SJCRH30 (cell line): ENCODE measurements at places on chromosomes 3 and 15.

DNA sequence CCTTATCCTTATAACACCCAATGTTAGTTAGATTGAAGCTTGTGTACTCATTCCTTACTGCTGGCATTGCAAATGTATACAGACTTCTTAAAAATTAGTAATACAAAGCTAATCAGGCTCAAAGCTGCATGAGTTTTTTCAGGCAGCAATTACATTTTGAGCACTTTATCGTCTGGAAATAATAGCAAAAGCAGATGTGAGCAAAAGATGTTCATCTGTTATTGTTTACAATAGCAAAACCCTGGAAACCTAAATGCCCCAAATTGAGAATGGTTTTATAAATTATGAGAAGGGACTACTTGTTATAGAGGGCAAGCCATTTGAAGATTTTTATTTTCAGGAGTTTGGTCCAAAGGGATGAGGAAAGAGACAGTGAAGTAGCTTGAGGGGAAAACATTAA lies 126.4 kb downstream of the GADL1 start:
- DNase-seq: no peak

DNA sequence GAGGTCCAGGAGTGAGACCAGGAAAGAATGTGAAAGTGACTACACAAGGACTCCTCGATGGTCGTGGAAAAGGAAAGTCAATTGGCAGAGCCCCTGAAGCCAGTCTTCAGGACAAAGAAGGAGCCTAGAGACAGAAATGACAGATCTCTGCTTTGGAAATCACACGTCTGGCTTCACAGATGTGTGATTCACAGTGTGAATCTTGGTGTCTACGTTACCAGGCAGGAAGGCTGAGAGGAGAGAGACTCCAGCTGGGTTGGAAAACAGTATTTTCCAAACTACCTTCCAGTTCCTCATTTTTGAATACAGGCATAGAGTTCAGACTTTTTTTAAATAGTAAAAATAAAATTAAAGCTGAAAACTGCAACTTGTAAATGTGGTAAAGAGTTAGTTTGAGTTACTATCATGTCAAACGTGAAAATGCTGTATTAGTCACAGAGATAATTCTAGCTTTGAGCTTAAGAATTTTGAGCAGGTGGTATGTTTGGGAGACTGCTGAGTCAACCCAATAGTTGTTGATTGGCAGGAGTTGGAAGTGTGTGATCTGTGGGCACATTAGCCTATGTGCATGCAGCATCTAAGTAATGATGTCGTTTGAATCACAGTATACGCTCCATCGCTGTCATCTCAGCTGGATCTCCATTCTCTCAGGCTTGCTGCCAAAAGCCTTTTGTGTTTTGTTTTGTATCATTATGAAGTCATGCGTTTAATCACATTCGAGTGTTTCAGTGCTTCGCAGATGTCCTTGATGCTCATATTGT lies 6.0 kb downstream of the CCR2 start:
- DNase-seq: no peak

GRCh38 chr3:180176059-180176458 lies 139.3 kb upstream of the PEX5L start:
- no peak for DNase-seq

GRCh38 chr3:192434186-192434585 lies 293.2 kb downstream of the FGF12 start:
- no peak for DNase-seq

GRCh38 chr3:63824309-63824708 lies 5.2 kb downstream of the C3orf49 start:
- no peak for DNase-seq

DNA sequence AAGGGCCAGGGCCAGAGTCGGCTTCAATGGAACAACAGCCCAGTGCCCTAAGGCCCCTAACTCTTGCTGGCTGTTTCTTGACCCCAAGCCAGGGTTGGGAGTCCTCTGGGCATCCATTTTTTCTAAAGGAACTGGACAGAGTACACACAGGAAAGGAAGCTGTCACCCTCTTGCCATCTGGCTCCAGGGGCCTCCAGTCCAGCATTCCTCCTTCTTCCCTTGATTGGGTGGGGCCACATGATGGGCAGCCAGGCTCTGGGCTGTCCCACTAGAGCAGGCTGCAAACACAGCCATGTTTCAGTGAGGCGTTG lies 1.6 kb upstream of the GRAMD2A start:
- DNase-seq: no peak

DNA sequence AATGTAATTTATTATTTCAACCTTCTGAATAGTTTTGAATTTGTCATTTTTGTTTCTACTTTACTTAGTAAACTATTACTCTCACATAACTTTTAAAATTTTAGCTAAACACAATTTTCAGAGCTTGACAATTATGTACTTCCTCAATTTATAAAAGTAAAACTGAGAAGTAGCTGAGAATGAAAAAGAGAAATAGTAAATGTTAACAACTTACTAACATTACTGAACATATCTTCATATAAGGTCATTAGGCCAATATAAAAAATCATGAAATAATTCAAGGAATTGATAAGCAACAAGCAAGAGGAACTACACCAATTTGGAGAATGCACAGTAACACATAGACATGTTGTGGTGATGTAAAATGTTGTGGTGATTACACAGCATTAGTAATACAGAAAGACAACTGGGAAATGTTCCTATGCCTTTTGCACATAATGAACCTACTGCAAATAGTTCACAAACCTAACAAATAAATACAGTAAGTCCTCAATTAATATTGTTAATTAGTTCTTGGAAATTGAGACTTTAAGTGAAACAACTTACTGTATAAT lies 137.9 kb downstream of the CBLB start:
- no peak for DNase-seq

DNA sequence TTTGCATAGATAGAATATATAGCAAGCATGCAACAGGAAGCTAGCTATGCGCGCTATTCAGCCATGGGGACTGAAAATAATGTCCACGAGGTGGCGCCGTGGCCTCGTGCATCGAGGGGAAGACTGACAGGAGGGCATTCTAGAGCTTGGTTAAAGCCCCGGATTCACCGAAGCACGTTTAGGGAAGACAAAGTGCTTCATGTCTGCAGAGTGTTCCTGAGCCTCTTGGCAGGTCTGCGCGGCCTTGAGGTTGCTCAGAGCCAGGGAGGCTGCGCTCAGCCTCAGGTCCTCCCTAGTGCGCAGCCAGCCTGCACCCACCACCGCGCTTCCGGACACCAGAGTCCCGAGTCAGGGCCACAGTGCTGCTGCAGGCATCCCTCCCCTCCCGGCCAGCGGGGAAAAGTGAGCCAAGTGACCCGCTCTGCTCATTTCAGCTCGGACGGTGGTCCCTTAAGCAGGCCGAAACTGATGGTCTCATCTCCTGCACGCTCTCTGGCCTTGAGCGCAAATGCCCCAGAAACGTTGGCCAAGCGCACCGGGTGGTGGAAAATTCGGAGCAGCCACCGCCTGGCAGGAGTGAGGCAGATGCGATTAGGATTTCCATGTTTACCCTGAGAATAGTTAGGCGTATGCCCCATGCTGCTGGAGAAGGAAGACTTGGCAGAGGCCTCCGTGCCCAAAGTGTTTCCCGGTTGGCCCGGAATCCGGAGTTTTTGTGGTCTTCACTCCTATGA lies 24.8 kb downstream of the GABRA5 start:
- peak; percentile 57 for DNase-seq

DNA sequence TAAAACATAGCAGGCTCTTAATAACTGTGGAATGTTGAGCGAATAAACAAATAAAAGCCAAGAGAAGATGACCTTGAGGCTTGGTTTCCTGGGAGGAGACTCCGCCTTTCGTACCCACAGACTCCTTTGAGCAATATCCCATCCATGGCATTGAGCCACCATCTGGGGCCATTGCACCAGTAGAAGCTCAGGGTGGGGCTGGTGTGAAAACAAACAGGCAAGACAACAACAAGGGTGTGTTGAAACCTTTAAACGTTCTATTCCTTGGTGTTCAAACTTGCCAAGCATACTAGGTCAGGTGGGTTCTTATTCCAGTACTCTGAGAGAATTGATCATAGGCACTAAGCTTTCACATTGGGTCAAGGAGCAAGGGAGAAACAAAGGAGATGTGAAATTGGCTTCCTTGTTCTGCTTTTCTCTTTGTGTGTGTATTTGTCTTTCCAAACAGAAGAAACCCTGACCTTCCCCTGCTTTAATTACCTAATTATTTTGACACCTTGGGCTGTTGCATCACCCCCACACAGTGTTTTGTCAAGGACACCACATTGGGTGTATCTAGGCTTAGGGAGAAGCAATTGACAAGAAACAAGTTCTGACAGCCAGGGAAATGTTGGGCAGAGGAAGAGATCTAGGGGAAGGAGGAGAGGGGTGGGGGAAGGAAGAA lies 105.1 kb upstream of the BCL6 start:
- DNase-seq: no peak

DNA sequence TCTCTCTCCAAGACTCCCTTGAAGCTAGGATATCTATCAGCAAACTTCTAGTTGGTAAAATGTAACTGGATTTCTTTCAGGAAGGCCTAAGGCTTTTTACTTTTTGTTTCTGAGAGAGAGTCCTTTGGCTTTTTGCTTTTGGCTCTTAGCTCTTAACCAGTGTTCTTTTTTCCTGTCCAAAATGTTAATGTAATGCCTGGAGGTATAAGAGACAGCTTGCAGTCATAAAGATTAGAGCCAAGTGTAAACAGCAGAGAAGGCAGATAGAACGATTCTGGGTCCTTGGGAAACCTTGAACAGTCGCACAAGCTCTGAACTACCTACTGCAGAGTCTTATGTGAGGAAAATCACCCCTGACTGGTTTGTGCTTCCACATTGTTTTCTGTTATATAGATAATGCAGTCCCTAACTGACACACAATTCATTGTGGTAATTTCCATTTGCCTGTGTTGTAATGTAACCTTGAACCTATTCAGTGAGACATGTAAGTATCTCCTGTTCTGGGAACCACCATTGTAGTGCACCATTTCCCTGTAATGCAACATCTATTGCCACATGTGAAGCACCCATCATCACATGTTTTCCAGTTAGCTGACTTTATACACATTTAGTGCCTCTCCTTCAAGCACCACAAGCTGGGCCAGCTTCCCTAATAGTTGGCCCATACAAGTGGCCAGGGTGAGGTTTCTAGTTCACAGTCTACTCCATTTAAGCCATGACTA lies 1311.9 kb downstream of the ROBO1 start:
- DNase-seq: no peak

- DNase-seq: no peak
Observed at GRCh38 chr3:50163572-50164455, 8.7 kb downstream of the SEMA3F start.

DNA sequence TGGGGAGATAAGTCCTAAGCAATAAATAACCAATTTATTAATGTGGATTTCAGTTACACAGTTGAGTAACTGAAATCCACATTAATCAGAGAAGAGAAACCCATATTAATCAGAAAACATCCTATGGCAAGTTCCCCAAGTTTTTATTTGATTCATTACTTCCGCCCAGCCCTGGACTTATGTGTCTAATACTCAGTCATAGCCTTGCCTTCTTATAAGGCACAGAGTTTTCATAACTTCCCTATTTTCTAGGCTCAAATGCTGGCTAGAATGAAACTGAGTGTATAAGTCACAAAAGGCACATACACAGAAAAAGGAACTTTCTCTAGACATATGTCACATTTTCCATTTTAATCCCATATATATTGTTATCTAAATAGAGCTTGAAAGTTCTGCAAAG lies 28.8 kb downstream of the CD47 start:
- DNase-seq: no peak

DNA sequence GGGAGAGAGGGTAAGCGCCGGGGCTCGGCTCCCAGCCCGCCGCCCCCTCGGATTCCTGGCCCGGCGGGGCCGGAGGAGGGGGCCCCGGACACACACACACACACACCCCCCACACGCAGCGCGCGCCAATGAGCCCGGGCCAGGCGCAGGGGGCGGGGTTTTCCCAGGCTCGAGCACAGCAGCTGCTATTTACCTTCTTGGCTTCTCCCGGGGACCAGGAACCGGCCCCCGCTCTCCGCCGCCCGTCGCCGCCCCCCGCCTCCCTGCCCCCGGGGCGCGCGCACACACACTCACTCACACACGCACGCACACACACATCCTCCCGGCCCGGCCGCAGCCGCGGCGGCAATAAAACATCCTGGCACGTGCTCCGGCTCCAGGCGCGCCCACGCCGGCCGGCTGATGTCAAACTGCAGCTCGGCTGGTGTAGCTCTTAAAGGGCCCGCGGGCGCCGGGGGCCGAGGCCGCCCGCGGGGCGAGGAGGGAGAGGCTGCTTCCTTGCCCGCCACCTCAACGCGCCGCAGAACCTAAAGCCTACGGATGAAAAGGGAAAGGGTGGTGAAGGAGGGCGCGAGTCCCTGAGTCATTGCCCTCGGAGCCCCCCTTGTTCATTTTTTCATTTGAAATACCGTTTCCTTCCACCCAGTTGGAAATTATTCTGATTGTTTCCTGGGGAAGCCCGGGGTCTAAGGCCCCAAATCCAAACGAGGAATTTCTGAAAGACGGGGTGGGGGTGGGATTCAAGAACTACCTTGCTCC lies 1.0 kb upstream of the HES1 start:
- DNase-seq: peak; percentile 96

GRCh38 chr3:16723978-16724377 lies 118.8 kb upstream of the DAZL start:
- no peak for DNase-seq
